Spinal cord (tissue), 10 donors: ENCODE measurements at places on chromosomes 7 and 10. TPM values are rescaled to one million over a fixed set of nuclear protein-coding genes. Genes with fewer than 3 reads are reported as not detected.

DNA sequence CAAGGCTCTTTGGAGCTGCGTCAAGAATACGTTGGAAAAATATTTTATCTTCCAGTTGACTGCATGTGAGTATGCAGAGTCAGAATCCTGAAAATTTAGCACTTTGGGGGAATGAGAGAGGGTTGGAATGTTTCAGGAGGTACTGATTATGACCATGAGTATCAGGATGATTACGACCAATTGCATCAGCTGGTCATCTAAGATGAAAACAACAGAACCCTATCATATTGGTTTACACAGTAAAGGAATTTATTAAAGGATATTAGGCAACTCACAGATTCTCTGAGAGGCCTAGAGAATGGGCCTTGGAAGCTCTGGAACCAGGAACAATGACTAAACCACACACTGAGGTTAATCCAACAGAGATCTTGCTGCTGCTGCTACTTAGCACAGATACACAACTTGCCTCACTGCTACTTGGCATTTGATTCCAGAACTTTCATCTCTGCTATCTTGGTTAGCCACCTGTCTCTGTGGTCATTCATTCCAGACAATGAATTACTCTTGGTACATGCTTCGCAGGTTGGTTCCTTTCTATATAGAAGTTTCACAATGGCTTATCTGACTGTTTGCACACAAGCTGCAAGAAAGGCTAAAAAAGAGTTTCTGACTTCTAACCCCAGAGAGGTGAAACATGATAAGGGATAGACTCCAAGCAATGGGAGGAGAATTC, 68.0 kb upstream of the CTTNBP2 start:
- DNase-seq: no peak

GRCh38 chr10:116307455-116307854, 16.8 kb upstream of the CCDC172 start:
- DNase-seq: no peak

- no peak for DNase-seq
Observed at GRCh38 chr10:68727146-68727545, 6.1 kb downstream of the CCAR1 start.

The HSPA12A gene
- 35.1 TPM for total RNA-seq

DNA sequence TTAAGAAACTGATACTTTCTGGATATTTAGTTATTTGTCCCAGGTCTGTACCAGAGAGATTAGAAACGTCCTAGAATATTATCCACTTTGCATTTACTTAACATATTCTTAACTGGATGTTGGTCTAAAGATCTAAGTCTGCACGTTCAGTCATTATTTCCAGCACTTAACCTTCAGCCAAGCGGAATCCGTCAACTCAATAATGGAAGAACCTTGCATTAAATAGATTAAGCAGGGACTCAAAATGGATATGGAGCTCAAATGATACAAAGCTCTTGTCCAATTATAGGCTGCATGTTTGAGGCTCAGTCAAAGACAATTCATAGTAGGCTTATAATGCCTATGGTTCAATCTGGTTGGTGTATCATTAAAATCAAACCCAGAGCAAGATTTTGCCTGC, 162.9 kb downstream of the SEMA3D start:
- DNase-seq: no peak
